Stimulated activated CD8-positive, alpha-beta memory T cell treated with anti-CD3 and anti-CD28 coated beads, Interleukin-12 subunit alpha, Interleukin-12 subunit beta, amount 100 ng/mL, for 1 hour (primary cell): ENCODE measurements at places on chromosomes 1 and 21.

GRCh38 chr1:232586679-232587078, 43.3 kb downstream of the SIPA1L2 start:
- DNase-seq: no peak

GRCh38 chr1:1562556-1563195, 12.0 kb downstream of the SSU72 start:
- DNase-seq: no peak

GRCh38 chr1:38671221-38671620, 188.4 kb downstream of the RRAGC start:
- no peak for DNase-seq

DNA sequence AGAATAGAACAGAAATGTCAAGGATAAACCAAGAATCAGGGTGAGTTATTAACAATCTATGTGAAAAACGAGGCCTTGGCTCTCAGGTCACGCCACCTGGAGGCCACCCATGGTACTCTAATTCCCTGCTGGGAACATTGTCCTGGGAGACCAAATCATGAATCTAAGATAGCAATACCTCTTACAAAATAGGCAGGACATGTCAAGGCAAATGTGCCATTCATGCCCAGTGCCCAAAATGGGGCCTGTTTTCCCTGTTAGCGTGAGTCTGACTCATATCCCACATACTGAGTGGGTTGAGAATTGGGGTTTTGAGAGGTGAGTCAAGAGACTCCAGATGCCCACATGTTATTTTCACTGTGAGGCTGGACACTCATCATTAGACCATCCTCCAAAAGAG, 380.8 kb downstream of the HHIPL2 start:
- DNase-seq: no peak

- DNase-seq: no peak
These were observed 81.0 kb upstream of the ETV3 start for GRCh38 chr1:157219182-157219581.

GRCh38 chr1:202343652-202344349, 2.1 kb upstream of the UBE2T start:
- no peak for DNase-seq

DNA sequence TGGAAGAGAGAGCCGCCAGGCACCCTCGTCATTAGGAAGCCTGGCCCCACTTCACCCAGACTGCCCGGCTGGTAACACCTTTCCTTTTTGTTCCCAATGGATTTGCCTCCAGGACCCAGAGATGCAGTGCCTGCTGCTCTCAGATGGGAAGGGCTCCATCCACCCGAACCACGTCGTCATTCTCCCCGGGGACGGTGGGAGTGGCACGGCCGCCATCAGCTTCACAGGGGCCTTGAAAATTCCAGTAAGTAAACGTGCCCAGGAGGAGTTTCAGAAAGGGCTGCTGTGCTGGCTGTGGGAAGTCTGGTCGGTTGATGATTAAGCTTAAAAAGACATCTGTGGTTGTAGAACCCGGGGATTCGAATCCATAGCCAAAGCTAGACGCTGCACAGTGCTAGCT, 45.2 kb downstream of the SLC37A1 start:
- DNase-seq: no peak

- no peak for DNase-seq
These were observed 188.7 kb downstream of the COL11A1 start for GRCh38 chr1:102919659-102920058.
